ENCODE measurements at places on chromosomes 7 and 10.

GRCh38 chr7:111108496-111108895 lies 17.6 kb downstream of the LRRN3 start:
- DNase-seq, result no peak

GRCh38 chr7:129017264-129017663 lies 37.6 kb downstream of the TNPO3 start:
- DNase-seq, result no peak

GRCh38 chr7:97120713-97121457 lies 3.4 kb downstream of the SDHAF3 start:
- no peak for DNase-seq

- no peak for DNase-seq
Measured at GRCh38 chr10:96505150-96506136, 8.3 kb downstream of the TLL2 start.

DNA sequence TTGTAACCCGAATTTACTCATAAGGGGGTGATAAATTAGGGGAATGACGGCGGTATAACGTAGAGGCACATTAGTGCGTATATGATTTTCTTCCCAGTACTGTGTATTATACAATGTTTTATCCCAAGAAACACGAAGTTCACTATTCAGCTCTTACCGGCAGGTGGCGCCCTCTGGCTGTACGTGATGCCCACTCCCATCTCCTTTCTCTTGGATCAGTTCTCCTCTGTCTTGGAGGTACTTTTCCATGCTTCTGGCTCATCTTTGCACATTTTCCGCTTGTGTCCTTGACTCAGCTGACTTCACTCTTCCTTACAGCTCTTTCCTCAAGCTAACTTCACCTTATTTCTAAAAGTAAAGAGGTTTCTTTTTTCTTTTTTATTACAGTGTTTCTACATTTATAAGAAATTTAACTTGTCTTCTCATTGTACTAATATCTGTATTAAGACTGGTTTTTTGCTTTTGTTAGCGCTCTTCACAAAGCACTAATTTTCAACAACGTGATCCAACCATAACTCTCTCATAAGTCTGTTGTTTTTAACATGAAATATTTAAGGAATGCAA lies 21.3 kb downstream of the TMEM176B start:
- peak; percentile 93 for DNase-seq

DNA sequence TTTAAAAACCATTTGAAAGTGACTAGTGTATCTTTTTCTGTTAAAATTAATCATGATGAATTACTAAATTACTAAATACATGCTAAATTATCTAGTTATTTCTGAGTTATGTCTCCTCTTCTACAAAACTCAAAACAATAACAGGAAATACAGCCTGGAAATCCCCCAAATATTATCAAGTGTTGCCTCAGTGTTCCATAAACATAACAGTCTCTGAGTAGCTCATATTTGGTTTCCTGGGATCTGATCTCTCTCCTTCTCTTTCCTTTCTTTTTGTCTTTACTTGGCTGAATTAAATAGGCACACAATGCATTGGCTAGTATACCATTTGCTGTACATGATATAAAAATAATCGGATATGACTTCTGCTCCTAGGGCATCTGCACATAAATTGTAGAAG lies 277.6 kb upstream of the IGFBP3 start:
- DNase-seq, result no peak

DNA sequence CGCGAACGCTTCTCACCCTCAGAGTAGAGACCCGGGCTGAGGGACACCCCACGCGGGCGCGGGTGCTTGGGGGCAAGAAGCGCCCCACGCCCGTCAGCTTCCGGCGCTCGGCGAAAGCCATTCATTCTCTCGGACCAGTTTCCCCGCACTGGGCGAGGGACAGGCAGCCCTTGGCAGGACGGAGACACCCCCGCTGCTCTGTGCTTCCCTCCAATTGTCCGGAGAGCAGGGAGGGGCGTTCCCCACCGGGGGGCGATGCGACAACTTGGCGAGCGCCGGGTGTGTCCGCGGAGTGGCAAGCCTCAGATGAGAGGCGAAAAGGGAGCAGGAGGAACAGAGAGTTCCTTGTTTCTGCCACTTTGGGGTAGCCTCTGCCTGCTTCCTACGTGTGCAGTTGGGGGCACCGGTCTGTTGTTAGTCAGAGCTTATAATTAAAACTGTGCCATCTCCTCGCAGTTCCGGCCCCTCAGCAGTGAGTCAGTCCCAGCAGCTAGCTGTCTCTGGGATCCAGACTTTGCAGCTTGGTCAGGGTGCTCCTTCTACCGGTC lies 1.7 kb downstream of the GPR158 start:
- no peak for DNase-seq

DNA sequence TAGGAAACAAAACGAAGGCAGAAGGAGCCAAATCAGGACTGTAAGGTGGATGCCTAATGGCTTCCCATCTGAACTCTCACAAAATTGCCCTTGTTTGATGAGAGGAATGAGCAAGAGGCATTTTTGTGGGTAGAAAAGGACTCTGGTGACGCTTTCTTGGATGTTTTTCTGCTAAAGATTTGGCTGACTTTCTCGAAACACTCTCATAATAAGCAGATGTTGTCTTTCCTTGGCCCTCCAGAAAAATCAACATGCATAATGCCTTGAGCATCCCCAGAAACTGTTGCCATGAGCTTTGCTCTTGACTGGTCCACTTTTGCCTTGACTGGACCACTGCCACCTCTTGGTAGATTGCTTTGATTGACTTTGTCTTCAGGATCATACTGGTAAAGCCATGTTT lies 13.5 kb downstream of the PTPN12 start:
- no peak for DNase-seq

- no peak for DNase-seq
Measured at GRCh38 chr10:29514306-29514705, 120.5 kb downstream of the SVIL start.

DNA sequence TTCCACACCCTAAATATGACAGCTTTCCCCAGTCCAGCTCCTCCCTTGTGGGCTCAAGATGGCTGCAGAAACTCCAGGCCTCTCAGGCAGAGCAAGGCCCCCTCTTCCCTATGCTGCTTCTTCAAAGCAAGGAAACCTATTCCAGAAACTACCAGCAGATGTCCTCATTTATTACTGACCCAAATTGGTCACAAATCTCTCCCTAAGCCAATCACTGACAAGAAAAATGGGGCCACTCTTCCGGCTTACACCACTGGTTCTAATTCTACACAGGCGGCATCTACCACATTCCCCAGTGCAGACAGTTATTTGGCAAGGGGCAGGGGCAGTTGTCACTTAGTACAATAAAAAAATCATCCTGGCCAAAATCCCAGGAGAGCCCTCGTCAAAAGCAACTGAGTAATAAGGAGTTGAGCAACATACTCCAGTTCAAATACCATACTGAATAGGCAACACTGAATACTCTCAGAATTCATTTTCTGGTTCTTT lies 150.4 kb downstream of the SFMBT2 start:
- DNase-seq, result peak; percentile 39

GRCh38 chr7:31003721-31004120 lies 40.0 kb downstream of the GHRHR start:
- DNase-seq, result no peak

GRCh38 chr10:3236644-3237404 lies 64.2 kb upstream of the PITRM1 start:
- DNase-seq, result no peak

DNA sequence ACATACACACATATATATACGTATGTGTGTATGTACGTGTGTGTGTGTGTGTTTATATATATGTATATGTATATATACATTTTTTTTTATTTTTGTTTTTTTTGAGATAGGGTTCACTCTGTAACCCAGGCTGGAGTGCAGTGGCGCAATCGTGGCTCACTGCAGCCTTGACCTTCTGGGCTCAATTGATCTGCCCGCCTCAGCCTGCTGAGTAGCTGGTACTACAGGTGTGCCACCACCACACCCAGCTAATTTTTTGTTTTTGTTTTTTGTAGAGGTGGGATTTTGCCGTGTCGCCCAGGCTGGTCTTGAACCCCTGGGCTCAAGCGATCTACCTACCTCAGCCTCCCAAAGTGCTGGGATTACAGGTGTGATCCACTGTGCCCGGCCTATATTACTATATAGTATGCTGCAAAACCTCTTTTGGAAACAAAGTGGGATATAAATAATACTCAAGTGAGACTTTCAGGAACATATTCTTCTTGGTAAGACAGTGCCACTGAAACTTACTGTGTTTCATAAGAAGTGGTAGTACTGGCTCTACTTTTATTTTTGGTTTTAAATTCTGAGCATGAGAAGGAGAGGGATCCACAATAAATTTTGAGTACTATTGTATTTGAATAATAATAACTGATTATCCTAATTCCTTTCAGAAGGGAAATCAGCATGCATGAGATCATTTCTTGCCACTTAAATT lies 51.0 kb downstream of the MLLT10 start:
- DNase-seq, result no peak

DNA sequence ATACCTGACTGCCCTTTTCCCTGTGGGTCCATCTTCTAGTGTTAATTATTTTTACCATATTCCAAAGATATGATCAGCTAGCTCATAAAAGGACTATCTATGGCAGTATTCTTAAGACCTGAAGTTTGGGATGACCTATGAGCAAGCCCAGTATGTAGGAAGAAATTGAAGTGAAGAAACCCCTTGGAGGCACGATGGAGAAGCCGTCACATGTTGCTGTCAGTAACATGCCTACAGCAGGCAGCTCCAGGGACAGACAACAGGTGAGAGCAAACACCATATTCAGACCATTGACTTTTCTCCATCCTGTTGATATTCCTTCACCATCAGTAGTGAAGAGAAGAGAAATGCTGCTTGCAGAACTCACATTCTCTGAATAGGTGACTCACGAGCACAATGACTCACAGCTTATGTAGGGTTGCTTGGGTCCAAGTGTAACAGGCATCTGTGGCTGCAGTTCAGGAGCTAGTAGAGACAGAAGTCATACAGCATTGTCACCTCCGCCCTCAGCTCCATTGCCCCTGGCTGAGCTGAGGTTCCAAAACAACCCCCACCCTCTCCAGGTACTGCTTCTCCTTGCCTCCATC lies 8.4 kb upstream of the LYZL2 start:
- no peak for DNase-seq

DNA sequence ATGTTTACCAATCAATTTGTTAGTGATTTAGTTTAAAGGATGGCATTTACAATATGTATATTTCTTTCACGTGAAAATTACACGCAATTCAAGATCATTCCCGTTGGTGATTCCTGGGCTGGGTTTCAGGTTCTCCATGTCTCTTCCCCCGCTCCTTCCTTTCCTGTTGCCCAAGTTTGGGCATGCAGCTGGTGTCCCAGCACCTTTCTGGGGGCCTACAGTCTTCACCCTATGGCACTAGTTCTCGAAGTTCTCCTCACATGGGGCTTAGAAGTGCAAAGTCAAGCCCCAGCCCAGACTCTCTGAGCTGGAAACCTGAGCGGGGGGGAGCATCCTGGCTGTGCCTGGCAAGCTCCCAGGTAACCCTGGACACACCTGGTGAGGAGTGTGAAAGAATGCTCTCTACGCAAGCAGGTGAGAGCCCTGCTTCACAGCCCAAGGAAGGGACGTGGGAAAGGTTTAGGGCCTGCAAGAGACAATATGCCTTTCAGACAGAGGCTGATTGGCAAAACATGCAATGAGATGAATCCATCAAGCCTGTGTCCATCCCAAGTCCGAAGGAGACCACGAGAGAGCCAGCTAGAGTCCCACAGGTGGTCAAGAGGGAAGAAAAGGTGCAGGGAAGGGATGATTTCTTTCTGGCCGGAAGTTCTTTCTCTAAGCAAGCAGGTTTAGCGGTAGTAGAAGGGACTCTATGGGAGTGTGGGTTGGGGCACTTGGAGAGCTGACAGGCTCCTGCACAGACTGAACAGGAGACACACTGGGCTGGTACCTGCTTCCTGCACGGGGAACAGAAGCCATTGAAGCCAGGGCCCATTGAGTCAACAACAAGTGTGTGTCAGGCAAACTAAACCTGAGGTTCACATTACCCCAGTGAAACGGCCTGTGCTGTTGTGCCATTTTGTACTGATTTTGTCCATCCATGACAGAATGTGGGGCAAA lies 131.1 kb downstream of the ADARB2 start:
- DNase-seq, result no peak

- DNase-seq, result no peak
Measured at GRCh38 chr7:22629056-22629455, 97.9 kb upstream of the IL6 start.

- no peak for DNase-seq
Measured at GRCh38 chr7:116261904-116262303, 51.6 kb downstream of the TES start.

DNA sequence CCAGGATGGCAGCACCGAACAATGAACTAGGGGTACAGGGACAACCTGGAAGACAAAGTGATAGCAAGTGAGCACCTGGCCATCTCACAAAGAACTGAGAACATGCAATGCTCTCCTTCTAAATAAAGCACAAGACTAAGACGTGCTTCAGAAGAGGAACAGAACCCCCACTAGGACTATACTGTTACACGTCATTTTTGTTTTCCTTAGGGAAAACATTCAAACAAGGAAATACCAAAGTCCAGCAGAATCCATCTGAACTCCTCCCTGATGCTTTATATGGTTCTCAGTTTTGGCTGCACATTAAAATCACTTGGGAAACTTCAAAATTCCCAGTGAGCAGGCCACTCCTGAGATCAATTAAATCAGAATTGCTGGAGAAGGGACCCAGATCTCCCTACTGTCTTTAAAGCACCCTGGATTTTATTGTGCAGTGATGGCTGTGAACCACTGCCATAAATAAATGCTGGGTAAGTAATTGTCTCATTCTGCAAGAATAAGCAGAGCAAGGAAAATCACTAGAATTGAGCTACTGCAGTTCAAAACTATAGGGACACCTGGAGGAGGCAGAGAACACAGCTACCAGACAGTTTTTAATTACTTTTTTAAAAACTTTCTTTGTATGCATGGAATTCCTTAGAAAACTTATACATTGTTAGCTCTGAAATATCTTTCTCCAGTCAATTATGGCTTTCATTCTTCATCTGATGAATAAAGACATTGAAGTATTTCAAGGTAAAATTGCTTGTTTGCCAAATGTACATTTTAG lies 866.5 kb upstream of the GHITM start:
- DNase-seq, result no peak

DNA sequence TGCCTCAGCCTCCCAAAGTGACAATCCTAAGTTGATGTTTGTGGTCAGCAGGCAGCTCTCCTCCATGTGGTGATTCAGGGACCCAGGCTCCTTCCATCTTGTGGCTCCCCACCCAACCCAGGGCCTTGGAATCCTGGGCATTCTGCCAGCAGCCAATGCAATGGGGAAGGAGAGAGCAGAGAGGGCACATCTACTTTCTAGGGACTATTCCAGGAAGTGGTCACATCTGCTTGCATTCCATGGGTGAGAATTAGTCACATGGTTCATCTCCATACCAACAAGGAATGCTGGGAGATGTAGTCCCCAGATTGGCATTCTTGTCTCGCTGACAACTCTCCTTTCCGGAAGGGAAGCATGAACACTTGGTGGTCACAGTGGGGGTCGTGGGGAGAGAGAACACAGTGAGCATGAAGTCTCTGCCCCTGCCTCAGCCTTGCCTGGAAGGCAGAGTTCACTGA lies 9.9 kb upstream of the SRRM3 start:
- peak; percentile 21 for DNase-seq

Data from colonic mucosa (tissue), 4 donors.